SK-N-SH treated with all-trans-retinoic acid at 6 μM for 48 hours (cell line): ENCODE measurements at places on chromosomes 5 and 9.

- ATAC-seq: peak; percentile 53
Observed at GRCh38 chr5:164203581-164204225, 698.3 kb downstream of the MAT2B start.

DNA sequence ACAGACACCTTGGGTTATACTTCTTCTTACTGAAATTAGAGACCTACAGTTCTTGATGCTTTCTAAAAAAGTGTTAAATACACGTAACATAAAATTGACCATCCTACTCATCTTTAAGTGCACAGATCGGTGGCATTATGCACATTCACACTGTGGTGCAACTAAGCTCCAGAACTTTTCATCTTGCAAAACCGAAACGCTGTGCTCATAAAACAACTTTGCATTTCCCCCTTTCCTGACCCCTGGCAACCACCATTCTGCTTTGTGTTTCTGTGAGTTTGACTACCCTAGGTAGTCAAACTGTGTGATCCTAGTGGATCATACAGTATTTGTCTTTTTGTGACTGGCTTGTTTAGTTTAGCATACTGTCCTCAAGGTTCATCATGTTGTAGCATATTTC, 3.9 kb downstream of the MVB12B start:
- no peak for ATAC-seq

- no peak for ATAC-seq
Observed at GRCh38 chr9:124137009-124137943, 120.5 kb upstream of the NEK6 start.

DNA sequence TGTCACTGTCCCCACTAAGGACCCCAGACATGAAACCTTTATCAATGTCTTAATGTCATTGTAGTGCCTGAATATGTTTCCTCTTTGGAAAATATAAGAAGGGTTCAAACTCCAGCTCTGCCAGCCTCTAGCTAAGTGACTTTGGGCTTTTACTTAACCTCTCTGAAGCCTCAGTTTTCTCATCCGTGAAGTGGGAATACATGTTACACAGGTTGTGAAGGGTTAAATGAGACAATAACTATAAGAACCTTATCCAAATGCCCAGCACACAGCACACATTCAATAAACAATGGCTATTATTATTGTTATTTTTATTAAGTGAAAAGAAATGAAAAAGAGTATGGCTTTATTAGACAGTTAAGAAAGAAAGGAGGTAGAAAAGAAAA, 15.7 kb upstream of the IGFBPL1 start:
- ATAC-seq: no peak

- no peak for ATAC-seq
Observed at GRCh38 chr9:90684736-90685135, 42.1 kb upstream of the DIRAS2 start.

GRCh38 chr5:111972548-111972947, 215.6 kb upstream of the NREP start:
- no peak for ATAC-seq

DNA sequence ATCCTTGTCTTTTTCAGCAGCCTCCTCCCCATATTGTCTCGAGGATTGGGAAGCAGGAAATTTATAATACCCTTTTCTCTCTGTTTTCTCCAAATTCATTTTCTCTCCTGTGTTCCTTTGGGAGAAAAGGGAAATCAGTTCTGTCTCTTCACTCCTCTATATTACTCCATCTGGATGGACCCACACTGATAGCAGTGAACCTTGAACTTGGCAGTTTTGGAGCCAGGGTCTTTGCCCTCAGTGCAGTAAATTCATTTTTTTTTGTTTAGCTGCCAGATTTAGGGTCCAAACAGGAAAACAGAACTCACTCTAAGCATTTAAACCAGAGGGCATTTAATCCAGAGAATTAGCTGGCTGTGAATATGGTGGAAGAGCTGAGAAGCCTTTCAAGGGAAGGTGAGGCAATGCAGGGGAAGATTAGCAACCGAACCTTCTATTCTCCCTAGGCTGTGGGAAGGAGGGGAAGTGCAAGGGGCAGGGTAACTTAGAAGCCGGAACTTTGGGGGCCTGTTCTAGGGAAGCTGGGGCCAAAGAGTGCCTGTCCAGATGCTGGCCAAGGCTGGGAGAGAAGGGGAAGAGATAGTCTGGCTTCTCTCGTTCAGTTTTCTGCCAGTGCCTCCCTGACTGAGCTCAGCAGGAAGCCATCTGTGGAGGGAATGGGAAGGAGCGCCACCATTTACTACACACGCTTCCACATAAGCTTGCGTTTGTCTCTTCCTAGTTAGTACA, 16.3 kb upstream of the NPR2 start:
- ATAC-seq: no peak

- no peak for ATAC-seq
Observed at GRCh38 chr9:130024597-130024994, 18.4 kb downstream of the FNBP1 start.

- ATAC-seq: no peak
Observed at GRCh38 chr9:88571419-88571818, 36.4 kb downstream of the NXNL2 start.

DNA sequence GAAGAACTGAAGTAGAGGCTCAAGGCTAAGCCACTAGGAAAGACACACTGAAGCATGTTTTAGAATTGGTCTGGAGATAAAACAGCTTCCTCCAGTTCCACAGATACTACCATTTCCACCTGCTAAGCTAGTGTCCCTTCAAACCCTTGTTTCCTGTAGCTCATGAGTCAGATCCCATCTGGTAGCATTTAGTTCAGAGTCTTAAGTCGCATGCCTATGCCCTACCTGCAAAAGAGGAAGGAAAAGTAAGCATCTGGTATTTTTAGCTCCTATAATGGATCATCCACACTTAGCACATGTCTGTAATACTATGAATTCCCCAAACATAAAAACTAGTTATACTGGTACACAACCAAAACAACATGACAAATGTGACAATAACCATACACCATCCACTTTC, 92.1 kb downstream of the CDKN2A start:
- ATAC-seq: no peak

DNA sequence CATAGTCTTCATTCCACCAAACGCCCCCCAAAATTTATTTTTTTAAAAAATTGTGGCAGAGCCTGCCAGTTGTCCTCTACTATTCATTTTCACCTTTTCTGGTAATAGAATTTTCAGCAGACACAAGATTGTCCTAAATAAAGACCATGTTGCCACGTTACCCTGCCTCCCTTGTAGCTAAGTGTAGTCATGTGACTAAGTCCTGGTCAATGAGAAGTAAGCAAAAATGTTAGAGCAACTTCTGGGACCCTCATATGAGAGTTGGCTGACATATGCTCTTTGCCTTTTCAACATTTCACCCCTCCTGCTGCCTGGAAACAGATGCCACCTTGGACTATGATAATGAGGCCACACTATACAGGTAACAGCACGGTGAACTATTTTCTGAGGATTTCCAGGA, 203.1 kb downstream of the PIK3R1 start:
- no peak for ATAC-seq

GRCh38 chr5:139698490-139699146, 50.5 kb downstream of the CXXC5 start:
- ATAC-seq: no peak

DNA sequence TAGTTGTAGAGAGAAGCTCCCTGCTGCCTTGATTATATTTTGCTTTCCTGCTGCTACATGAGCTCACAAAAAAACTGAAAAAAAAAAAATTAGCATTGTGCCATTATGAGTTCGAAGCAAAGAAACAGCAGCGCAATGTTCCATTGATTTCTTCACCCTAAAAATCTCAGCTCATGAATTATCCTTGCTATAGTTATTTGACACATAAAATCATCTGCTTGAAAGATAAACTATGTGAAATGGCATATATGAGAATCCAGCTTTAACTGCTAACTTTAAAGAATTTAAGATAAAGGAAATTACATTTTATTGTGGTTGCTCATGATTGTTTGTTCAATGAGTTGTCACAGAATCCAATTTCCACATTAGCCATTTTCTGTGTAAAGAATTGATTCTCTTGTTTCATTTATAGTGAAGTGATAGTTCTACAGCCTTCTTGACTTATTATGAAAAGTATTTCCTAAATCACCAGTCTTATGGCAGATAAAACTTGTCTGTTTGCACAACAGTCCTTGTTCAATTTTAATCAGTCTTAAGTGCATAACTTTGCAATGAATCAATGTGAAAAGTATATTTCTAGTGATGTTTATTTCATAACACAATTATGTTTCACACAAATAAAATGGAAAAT, 1275.0 kb upstream of the CDH9 start:
- no peak for ATAC-seq

DNA sequence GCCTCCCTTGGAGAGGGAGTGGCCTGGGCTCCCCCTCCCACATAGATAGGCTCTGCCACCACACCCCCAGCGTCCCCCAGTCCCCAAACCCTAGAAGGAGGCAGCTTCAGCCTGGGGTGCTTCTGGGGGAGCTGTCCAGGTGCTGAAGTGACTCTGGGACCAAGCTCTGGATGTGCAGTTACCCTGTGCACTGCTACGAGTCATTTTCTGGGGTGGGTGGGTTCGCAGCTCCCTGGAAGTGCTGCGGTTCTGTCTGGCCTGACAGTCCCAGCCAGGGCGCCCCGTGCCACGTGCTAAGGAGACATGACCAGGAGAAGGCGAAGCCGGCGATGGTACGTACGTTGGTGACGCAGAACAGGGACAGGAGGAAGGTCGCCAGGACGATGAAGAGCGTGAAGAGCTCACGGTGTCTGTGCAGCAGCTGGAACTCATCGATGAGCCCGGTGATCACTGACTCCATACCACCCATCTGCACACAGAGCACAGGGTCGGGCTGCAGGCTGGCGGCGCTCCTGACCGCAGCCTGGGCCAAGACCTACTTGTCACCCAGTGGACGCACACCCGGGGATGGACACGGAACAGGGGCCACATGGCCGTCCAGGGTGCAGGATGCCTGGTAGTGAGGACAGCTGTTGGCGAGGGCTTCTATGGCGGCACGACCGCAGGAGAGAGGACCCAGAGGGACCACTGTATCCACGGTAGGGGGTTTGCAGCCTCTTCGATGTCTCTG, 35.7 kb downstream of the SLC6A3 start:
- peak; percentile 54; the same call in 1 of the 3 replicates for ATAC-seq

- ATAC-seq: no peak
Observed at GRCh38 chr5:168780888-168781287, 201.7 kb upstream of the PANK3 start.
